ENCODE measurements at places on chromosomes 3 and 15. TPM values are rescaled to one million over a fixed set of nuclear protein-coding genes. Genes with fewer than 3 reads are reported as not detected.

BMF gene
- 41.3 TPM for polyA plus RNA-seq

MRPS11 gene
- polyA plus RNA-seq = 54.0 TPM

GREM1 gene
- polyA plus RNA-seq = 0.29 TPM

MITF gene
- polyA plus RNA-seq = 51.3 TPM

WDR53 gene
- 16.5 TPM for polyA plus RNA-seq

SHC4 gene
- polyA plus RNA-seq = 1.8 TPM

HDC gene
- polyA plus RNA-seq = 0.71 TPM

DHFR2 gene
- 10.0 TPM for polyA plus RNA-seq

SLC22A14 gene
- polyA plus RNA-seq = 0.90 TPM

RPLP1 gene
- polyA plus RNA-seq = 1,695 TPM

SERINC4 gene
- polyA plus RNA-seq = not detected

NAALADL2 gene
- polyA plus RNA-seq = 21.3 TPM

FAM3D gene
- 1.7 TPM for polyA plus RNA-seq

CERS3 gene
- 0.03 TPM for polyA plus RNA-seq

All from renal pelvis (tissue), 12 donors.